ENCODE measurements at places on chromosomes 12 and 14.

- no peak for DNase-seq
Measured at GRCh38 chr12:121538699-121539061, 42.1 kb downstream of the KDM2B start.

GRCh38 chr14:93520053-93520607 is 89.4 kb downstream of the UNC79 start:
- DNase-seq = no peak

DNA sequence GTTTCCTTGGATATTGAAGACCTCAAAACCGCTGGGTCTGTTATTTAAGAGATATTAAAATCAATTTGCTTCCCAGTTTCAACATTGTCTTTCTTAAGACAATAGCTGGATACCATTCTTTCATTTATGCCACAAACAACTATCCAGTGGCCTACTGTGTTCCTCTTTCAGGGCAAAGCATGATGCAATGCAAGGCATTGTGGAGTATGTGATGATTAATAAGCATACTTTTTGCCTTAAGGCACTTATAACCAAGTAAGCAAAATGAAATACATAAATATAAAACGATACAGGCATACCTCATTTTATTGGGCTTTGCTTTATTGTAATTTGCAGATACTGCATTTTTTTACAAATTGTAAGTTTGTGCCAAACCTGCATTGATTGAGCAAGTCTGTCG is 45.5 kb downstream of the SCN8A start:
- no peak for DNase-seq

- no peak for DNase-seq
Measured at GRCh38 chr14:39276005-39276404, 42.3 kb downstream of the MIA2 start.

- DNase-seq = no peak
Measured at GRCh38 chr12:57325395-57325794, 74.4 kb upstream of the STAC3 start.

DNA sequence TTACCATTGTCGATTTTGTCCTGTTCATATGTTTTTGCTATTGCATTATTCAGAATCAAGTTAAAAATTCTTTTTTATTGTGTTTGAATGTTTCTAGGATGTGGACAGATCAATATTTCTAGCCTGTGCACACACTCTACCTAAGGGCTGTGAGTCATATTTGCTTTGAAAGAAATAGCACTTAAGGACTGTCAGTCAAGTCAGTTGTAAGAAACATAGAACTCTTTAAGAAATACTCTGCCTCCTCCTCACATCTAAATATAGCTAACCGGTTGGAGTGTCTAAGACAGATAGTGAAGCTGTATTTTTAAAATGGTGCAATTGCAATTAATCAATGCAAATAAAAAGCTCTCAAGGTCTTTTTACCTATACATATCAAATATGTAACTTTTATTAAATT is 17.9 kb upstream of the MGST1 start:
- DNase-seq = no peak

GRCh38 chr14:24366721-24367513 is 1.1 kb upstream of the NFATC4 start:
- DNase-seq = no peak

DNA sequence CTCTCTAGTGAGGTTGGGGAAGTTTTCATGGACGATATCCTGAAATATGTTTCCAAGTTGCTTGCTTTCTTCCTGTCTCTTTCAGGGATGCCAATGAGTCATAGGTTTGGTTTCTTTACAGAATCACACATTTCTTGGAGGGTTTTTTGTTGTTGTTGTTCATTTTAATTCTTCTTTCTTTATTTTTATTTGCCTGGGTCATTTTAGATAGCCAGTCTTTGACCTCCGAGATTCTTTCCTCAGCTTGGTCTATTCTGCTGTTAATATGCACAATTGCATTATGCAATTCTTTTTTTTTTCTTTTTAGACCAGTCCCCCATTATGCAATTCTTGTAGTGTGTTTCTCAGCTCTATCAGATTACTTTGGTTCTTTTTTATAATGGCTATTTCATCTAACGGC is 338.9 kb downstream of the AEBP2 start:
- no peak for DNase-seq

All from activated CD4-positive, CD25-positive, alpha-beta regulatory T cell (primary cell).